SW480 (cell line): ENCODE measurements at places on chromosomes 12 and 14.

- no peak for DNase-seq
Measured at GRCh38 chr12:44668443-44668842, 207.7 kb downstream of the NELL2 start.

DNA sequence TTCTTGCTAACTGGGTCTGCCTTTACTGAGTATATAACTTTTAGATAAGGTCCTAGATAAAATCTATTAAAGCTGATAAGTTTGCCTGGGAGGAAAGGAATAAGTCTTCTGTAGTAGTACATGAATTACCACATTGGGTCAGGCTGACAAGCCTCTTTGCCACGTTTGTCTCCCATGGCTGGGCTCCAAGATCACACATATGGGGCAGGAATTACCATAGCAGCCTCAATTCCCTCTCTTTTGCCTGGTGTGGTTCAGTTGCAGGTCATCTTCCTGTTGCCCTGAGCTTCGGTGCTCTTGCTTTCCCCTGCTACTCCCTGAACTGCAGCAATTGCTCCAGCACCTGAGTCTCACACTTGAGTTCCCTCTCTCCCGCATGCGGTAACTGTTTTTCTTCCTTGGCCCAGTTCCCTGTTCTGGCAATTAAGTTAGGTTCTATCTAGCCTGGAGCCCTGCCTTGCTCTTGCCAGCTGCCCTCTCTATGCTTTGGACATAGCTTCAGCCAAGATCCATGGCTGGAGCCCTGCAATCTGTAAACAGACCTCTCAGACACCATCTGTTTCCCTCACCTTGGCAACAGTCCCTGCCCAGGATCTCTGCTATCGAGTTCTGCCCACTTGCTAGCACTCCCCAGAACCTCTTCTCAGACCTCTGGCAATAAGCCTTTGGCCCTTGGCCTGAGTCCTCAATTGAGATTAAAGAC lies 5.8 kb upstream of the GLT8D2 start:
- no peak for DNase-seq

- DNase-seq, result no peak
Measured at GRCh38 chr14:103556946-103557758, 5.3 kb downstream of the BAG5 start.

GRCh38 chr14:90454041-90455000 lies 57.5 kb downstream of the CALM1 start:
- peak; percentile 84 for DNase-seq

DNA sequence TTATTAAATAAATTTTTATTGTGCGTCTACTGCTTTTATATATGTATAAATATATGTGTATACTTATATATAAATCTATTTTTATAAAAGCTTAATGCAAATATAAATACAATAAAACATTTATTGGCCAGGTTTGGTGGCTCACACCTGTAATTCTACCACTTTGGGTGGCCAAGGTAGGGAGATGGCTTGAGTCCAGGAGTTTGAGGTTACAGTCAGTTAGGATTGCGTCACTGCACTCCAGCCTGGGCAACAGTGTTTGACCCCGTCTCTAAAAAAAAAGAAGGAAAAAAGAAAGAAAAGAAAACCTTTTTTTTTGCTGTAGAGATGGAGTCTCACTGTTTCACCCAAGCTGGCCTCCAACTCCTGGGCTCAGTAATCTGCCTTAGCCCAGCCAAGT lies 20.9 kb downstream of the ACTR6 start:
- no peak for DNase-seq

DNA sequence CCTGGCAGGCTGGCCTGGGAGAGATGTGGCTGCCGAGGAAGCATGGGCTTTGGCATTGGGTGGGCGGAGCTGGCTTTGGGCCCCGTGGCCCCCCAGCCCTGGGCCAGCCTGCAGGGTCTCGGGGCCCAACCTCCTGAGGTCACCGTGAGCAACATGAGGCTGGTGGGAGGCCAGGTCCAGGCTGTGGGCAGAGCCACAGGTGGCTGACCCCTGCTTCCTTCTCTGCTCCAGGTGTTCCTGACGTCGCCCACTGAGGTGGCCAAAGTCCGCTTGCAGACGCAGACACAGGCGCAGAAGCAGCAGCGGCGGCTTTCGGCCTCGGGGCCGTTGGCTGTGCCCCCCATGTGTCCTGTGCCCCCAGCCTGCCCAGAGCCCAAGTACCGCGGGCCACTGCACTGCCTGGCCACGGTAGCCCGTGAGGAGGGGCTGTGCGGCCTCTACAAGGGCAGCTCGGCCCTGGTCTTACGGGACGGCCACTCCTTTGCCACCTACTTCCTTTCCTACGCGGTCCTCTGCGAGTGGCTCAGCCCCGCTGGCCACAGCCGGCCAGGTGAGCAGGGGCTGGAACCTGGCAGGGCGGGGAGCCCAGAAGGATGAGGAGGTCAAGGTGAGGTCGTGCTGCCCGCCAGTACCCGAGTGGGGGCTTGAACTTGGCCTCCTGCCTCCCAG lies 5.5 kb downstream of the SLC25A47 start:
- no peak for DNase-seq

- no peak for DNase-seq
Measured at GRCh38 chr14:38900887-38901286, 202.1 kb downstream of the SEC23A start.

DNA sequence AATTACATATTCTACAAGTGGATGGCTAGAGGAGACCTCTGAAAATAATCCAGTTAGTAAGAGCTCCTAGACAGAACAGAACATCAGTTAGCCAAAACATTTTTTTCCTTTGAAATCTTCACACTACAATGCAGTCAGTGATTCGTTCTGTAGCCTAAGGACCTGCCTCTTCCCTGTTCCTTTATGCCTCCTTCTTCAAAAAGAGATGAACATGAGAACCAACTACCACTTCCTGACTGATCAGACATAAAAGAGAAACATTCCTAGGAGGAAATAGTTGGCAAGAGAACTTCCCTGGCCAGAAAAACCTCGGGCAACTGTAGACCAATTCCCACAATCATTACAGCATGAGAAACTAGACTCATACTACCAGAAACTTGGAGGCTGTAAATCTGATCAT lies 29.4 kb downstream of the ITPR2 start:
- peak; percentile 44 for DNase-seq

DNA sequence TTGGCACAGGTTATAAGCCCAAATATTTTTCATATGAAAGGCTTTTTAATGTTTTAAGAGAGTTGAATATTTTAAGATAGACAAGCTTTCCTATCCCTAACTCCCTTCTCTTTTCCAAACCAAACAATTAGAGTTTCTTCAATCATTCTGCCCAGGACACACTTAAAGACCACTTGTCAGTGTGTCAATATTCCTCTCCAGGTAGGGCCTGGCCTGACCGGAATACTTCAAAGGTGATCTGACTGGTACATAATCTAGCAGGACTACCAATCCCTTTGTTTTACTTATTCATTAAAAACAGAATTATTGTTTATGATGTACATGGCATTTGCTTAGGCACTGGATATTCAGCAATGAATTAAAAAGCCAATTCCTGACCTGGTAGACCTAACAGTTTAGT lies 24.2 kb upstream of the SNRPF start:
- DNase-seq, result no peak

DNA sequence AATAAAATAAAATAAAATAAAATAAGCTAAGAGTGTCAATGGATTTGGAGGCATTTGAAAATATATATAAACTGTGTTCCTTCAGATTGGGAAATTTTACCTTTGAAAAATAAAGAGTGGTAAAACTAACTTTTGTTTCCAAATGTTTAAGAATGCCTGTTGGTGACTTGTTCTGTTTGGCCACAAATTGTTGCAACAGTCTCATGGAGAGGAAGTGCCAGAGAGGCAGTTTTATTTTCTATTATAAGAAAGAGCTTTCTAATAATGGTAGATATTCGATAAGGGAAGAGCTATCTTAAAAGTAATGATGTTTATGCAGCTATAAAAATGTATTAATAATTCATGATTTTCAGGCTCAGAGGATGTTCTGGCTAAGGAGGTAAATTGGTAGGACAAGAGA lies 68.8 kb upstream of the MDGA2 start:
- DNase-seq, result no peak

- DNase-seq, result no peak
Measured at GRCh38 chr14:27078191-27078590, 480.4 kb upstream of the NOVA1 start.

- DNase-seq, result no peak
Measured at GRCh38 chr14:89432226-89432625, 15.2 kb upstream of the FOXN3 start.
